NCI-H1092 treated with DMSO at 0.1 percent for 48 hours (cell line): ENCODE measurements at places on chromosomes 6 and 20.

- DNase-seq = no peak
Measured at GRCh38 chr6:106518748-106519147, 110.5 kb downstream of the RTN4IP1 start.

DNA sequence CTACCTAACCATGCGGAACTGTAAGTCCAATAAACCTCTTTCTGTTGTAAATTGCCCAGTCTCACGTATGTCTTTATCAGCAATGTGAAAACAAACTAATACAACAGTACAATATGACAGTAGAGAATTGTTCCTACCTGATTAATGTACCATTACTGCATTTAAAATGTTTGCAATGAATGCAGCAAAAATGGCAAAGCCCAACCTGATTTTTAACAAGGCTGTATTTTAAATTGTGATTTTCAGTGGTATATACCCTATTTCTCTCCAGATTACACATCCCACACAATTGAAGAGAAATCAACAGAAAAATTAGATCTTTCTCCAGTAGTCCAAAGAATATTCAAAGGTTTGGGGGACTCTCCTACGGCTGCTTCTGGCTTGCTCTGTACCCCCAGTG lies 3.3 kb upstream of the PCSK2 start:
- DNase-seq = peak; percentile 7

DNA sequence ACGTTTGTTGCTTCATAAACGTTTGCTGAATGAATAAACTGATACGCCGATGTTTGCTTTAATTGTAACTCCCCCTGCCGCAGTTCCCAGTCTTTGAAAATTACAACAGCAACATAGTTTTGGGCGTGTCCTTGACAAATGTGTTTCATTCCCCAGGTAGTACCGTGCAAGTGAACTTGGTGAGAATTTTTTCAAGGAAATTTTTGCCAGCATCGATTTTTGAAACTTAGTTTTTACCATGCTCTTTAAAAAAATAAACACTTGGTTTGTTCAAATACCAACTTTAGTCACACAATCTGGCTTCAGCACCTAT lies 60.1 kb downstream of the FAM217A start:
- DNase-seq = no peak

DNA sequence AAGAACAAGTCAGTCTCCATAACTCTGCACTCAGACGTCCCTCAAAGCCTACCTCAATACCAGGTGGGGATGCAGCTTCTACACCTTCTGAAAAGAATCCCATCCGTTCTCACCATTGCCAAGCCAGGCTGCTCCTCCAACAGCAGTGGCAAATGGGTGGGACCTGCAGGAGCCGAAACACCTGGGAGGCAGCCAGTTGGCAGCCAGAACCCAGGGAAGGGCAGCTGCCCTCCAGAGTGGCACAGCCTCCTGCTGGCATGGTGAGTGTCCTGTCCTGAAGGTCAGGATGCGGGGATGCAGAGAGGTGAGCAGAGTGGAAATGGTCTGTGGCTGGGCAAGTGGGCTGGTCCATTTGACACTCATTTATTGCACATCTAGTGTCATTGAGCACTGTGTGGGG lies 210.6 kb upstream of the CDH4 start:
- no peak for DNase-seq

DNA sequence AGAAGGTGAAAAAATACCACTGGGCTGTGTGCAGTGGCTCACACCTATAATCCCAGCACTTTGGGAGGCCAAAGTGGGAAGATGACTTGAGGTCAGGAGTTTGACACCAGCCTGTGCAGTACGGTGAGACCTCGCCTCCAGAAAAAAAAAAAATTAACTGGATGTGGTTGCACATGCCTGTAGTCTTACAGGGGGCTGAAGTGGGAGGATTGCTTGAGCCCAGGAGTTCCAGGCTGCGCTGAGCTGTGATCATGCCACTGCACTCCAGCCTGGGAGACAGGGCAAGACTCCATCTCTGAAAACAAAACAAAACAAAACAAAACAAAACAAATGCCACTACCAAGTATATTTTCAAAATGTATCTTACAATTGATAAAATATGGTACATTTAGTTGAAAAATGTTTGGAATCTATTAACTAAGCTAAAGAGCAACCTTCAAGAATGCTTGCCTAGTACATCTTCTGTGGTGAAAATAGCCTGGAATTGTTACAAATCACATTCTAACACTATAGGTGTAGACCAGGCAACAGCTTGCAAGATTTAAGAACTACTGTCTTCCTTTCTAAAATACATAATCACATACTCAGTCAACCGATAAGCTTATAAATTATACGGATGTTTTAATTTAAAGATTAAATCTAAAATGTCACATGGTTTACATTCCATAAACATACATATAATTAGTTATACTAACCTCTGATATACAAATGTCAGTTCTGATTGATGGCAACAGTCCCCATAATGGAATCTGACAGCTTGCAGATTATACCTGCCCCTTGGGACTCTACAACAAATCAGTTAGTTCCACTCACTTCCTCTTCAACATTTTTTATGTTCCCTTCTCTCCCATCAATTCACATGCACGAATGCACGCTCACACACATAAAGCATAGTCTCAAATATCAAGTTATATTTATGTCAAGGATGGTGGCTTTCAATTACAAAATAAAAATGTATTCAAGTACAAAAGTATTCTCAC lies 150.8 kb downstream of the ASCC3 start:
- no peak for DNase-seq

DNA sequence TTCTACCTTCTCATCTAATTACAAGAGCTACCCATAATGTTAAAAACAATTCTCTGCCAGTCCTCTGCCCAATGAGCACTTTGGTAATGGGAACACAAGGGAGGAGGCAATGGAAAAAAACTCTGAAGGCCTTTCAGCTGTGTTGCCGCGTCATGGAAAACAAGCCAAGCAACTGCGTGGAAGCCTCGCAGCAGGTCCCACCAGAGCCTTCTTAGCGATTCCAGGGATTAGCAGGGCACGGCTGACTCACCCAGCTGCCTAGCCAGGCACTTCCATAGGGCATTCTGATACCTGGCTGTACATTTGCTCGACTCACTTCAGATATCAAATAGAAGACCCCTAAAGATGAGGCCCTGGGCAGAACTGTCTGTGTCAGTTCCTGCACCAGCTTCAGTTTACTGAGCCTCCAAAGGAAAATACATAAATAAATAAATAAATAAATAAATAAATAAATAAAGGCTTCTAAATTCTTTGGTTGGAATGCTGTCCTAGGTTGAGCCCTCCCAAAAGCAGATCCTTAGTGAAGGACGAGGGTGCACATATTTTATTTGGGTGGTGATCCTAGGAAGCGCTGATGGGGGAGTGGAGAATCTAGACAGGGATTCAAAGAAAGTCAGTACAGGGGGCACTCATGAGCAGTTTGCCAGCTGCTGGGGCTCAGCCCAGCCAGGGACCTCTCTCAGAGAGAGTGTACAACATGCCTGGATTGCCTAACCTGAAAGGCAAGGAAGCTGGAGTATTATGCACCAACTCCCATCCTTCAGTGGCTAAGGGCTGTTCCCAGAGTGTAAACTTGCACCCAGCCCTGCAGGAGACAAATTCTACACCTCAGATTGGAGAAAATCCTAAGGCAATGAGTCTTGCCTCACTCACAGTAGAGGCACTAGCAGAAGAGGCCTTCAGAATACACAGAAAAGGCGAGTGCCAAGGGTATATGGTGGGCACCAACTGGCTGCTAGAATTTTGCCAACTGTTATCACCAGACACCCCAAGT lies 18.2 kb downstream of the SNAP25 start:
- no peak for DNase-seq

GRCh38 chr6:39961178-39961577 lies 26.9 kb upstream of the MOCS1 start:
- no peak for DNase-seq

GRCh38 chr6:49088631-49089030 lies 374.4 kb downstream of the MMUT start:
- no peak for DNase-seq

DNA sequence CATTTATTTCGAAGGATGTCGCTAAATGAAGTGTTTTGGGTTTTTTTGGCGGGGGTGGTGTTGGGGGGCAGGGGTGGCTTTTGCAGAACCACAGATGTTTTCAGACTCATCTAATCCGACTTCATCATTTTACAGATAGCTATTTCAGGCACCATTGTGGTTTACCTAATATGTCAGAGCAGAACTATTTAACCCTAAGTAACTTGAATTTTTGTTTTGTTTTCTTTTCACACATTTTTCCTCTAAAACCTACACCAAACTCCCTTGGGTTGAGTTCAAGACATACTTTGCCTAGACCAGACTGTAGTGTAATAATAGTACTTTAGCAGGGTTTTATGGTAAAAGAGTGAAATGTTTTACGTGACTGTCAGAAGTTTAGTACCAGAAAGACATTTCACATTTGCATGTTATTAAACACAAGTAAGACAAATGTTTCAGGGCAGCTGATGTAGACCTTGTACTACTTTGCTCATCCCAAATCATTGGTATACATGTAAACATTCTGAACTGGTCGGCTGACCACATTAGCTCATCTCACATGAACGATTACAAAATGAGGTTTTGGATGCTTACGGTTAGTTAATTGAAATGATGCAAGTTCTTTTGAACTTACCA lies 37.7 kb downstream of the MAP3K4 start:
- no peak for DNase-seq

DNA sequence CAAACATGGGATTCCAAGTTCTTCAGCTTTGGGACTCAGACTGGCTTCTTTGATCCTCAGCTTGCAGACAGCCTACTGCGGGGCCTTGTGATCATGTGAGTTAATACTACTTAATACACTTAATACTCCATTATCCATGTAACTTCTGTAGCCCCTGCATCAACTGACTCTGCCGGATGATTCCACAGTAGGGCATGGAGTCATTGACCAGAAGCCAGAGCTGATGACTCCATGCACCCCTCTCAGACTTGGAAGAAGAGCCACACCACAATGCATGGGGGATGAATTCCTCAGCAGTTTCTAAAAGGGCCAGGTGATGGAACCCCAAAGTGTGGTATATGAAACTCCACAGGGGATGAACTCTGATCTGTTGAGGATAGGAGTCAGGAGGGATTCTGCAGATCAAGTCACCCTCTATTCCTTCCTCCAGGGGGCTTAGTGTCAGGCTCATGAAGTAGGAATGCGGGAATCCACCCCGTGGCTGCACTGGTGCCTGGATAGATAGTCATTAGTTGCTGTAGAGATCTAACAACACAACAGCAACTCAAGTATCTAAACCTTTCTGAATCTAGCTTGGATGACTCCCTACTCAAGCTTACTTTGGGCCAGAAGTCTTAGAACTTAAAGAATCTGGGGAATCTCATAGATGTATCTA lies 70.2 kb downstream of the GPR6 start:
- DNase-seq = no peak

- DNase-seq = no peak
Measured at GRCh38 chr6:157909282-157909664, 72.4 kb upstream of the SYNJ2 start.

- no peak for DNase-seq
Measured at GRCh38 chr20:38300438-38300837, 3.5 kb upstream of the BPI start.

DNA sequence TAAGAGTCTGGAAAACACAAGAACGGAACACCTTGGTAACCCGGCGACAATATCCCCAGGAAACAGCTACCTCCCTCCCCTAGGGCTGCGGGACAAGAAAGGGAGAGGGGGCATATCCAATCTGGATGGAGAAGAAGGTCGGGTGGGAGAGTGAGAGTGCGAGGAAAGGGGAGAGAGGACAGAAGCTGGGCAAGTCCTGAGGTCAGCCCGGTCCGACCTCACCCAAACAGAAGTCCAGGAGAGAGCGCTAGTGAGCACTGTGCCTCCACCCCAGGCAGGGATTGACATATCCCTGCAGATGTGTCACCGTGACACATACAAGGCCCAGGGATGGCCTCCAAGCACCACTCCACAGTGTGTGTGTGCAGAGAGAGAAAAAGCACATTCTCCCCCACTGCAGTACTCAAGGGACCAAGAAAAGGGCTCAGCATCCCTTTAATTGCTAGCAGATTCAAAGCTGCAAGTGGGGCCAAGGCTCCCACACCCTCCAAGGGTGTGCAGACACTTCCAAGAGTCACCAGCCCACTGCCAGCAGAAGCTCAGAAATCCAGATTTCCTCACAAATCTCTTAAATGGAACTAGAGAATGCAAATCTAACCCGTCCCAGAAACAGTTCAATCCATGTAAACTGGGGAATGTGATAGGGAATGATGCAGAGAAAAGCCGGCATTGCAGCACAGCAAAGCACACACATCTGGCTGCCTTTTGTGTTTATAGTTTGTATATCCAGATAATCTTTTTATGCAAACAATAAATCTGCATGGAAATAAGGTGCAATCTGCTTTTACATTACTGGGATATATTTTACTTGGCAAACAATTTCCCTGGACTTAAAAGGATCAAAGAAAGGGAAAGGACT lies 3.1 kb downstream of the PXDC1 start:
- DNase-seq = no peak

GRCh38 chr20:31494131-31494530 lies 19.0 kb downstream of the REM1 start:
- DNase-seq = no peak

GRCh38 chr20:54179946-54180345 lies 6.2 kb upstream of the CYP24A1 start:
- no peak for DNase-seq
